ENCODE measurements at places on chromosomes 11 and 22. TPM values are rescaled to one million over a fixed set of nuclear protein-coding genes. Genes with fewer than 3 reads are reported as not detected.

The TMEM225 gene
- not detected for total RNA-seq

The KLHL35 gene
- 2.3 TPM for total RNA-seq

The CARNS1 gene
- 1.7 TPM for total RNA-seq

The RNF121 gene
- total RNA-seq, result 28.5 TPM

The SYT8 gene
- 2.7 TPM for total RNA-seq

DNA sequence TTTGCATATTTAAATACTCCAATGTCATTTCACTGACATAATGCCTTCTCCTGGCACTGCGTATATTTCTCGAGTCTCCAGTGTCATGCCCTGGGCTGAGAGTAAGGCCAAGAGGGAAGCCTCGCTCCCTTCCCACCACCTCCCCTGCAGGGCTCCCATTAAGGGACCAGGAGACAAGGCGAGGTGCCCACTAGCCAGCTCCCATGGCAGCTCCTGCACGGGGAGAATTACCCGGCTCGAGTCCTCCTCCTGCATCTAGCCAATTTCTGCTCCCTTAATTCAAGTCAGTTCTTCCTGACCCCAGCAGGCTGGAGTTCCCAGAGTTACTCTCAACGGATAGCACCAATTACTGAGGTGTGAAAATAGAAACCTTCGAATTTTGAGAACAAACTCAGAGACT lies 31.9 kb downstream of the OPCML start:
- H3K4me3 ChIP-seq, result no peak overlapping the region
- H3K4me1 ChIP-seq, result peaks cover 11% of the 10 kb centered on the region
- H3K27ac ChIP-seq, result no peak overlapping the region
- H3K27me3 ChIP-seq, result no peaks in the 10 kb centered on the region

GRCh38 chr11:113894421-113894996 lies 10.1 kb upstream of the HTR3B start:
- H3K36me3 ChIP-seq, result no peaks in the 10 kb centered on the region
- H3K27ac ChIP-seq, result no peak overlapping the region
- H3K27me3 ChIP-seq, result no peaks in the 10 kb centered on the region

DNA sequence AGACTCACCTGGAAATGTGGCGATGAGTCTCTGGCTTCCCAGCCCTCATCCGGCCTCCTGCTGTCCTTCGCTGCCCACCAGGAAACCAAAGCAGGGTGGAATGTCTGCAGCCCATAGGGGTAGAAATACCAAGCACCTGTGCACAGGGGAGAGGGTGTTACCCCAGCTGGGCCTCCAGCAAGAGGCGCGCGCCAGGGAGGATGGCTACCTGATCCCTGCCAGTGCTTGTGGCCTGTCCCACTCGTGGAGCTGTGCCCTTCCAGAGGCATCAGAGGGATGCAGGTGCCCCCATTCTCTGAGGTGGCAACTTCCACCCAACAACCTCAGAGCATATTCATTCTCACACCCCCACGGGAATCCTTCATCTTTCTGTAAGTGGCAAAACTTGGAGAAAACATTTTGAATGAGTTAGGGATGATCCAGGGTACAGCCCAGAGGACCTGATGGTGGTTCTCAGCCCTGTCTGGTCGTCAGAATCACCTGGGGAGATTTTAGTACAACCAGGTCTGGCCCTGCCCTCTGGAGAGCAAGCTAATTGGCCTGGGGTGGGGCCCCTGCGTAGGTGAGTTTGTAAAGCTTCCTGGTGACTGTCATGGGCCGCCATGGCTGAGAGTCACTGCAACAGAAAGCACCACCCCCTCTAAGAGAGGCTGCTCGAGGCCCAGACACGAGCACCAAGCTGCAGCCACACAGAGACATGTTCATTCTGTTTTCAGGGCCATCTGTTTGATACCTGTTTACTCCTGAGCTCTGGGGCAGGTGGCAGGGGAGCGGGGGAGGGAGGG lies 9.9 kb downstream of the SUN2 start:
- DNase-seq, result no peak
- peaks cover 42% of the 10 kb centered on the region for H3K36me3 ChIP-seq
- H3K27ac ChIP-seq, result no peak overlapping the region
- H3K4me3 ChIP-seq, result no peak overlapping the region
- no peaks in the 10 kb centered on the region for H3K27me3 ChIP-seq

DNA sequence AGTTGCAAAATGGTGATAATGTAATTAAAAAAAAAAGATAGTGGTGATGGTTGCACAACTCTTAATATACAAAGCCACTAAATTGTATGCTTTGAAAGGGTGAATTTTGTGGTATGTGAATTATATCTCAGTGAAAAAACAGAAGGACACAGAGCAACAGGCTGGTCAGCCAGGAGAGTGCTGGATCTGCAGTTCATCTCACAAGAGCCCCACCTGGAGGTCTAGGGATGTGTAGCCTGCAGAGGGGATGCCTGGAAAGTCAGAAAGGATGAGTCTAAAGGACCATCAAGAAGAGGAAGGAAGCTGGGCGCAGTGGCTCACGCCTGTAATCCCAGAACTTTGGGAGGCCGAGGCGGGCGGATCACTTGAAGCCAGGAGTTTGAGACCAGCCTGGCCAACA lies 9.0 kb downstream of the POLR3H start:
- no peak for DNase-seq
- no peaks in the 10 kb centered on the region for H3K36me3 ChIP-seq
- no peak overlapping the region for H3K4me3 ChIP-seq
- H3K27me3 ChIP-seq, result no peaks in the 10 kb centered on the region

GRCh38 chr22:38452373-38453065 lies 2.5 kb downstream of the KCNJ4 start:
- H3K27ac ChIP-seq, result no peak overlapping the region
- H3K36me3 ChIP-seq, result no peaks in the 10 kb centered on the region
- DNase-seq, result peak; percentile 59
- H3K4me1 ChIP-seq, result no peaks in the 10 kb centered on the region

DNA sequence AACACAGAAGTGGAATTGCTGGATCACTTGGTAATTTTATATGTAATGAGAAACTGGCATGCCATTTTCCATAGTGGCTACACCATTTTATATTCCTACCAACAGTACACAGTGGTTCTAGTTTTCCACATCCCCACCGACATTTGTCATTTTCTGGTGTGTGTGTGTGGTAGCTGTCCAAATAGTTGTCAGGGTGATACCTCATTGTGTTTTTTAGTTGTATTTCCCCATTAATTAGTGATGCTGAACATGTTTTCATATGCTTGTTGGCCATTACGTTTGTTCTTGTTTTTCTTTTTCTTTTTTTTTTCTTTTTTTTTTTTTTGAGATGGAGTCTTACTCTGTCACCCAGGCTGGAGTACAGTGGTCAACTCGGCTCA lies 12.2 kb downstream of the NEU3 start:
- DNase-seq, result no peak
- H3K27me3 ChIP-seq, result no peaks in the 10 kb centered on the region
- no peak overlapping the region for H3K27ac ChIP-seq

GRCh38 chr11:9301720-9302119 lies 12.7 kb downstream of the TMEM41B start:
- DNase-seq, result no peak
- H3K36me3 ChIP-seq, result peaks cover 5% of the 10 kb centered on the region
- no peaks in the 10 kb centered on the region for H3K27me3 ChIP-seq

DNA sequence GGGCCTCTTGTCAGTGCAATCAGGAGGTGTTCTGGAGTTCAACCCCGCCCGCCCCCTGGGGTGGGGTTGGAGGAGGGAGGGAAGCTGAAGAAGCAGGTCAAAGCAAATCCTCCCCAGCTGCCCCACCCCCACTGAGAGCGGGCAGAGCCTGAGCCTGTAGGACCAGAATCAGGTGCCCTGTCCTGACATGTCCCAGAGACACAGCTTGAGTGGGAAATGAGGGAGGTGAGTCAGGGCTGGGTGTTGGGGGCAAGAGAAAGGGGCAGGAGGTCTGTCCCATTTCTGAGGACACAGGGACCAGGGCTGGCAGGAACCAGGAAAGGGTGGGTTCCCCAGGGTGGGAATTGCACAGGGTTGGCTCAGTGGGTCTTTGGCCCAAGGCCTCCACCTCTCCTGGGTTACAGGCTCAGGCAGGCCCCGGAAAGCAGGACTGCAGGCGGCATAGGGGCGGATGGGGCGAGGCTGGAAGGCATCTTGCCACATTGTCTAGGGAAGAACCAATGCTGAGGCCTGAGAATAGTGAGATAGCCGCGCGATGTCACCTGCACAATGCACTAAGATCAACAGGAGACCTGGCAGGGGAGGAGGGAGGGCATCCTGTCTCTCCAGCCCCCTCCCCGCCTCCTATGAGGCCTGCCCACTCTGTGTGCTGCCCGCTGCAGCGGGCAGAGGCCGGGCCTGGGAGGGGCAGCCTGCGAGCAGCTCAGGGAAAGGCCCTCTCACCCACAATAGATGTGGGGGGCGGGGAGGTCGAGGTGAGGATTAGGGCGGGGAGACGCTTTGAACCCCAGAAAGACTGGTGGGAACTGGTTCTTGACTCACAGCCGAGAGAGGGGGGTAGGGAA lies 32.4 kb downstream of the NECTIN1 start:
- no peaks in the 10 kb centered on the region for H3K27me3 ChIP-seq
- no peak overlapping the region for H3K27ac ChIP-seq
- H3K4me3 ChIP-seq, result no peak overlapping the region
- no peak for DNase-seq
